ENCODE measurements at places on chromosomes 1 and 21.
A peak's percentile ranks its signal among the peaks of the same experiment; 100 is the strongest.

- DNase-seq, result no peak
Measured at GRCh38 chr1:25442178-25442577, 11.5 kb downstream of the MACO1 start.

DNA sequence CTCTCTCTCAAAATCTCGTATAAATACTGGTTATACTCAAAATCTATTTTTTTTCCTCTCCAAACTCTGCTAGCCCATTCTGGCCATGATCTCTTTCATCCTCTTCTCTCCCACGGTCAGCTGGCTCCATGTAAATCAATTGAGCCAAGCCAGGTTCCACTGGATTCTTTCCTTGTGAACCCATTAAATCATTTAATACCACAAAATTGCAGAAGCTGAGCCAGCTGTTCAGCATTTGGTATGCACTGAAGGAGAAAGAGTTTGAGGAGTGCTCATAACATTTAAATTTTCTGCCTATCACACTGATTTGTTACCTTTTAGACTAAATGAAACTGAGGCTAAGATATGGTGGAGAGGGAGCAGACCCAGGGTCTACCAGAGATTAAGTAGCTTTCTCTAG, 29.1 kb upstream of the TADA1 start:
- no peak for DNase-seq

DNA sequence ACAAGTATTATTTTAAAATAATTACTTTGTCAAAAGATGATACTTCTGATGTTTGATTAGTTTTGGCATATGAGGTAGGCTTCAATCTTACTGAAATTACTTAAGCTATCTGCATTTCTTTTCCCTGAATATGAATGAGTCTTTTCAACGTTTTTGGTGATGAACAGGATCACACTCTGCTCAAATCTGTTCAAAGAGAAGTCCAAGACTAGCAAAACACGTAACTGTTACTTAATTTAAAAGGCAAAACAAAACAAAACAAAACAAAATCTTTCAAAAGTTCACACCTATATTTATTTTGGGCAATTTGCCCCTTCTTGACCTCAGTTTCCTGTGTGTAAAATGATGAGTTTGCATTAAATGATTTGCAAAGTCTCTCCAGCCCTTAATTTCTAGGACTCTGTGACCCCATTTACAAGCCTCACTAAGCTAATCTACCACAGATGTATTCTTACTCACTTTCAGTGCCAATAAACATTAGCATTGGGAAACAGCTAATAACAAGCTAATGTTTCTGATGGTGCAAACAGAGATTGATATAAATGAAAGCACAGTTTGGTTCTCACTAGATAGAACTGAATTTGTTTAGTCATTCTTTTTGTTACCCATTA, 865.4 kb downstream of the LTN1 start:
- DNase-seq, result no peak

- no peak for DNase-seq
Measured at GRCh38 chr1:80910426-80910825, 890.3 kb upstream of the ADGRL2 start.

- DNase-seq, result peak; percentile 75
Measured at GRCh38 chr1:63713627-63714481, 60.0 kb upstream of the ROR1 start.

DNA sequence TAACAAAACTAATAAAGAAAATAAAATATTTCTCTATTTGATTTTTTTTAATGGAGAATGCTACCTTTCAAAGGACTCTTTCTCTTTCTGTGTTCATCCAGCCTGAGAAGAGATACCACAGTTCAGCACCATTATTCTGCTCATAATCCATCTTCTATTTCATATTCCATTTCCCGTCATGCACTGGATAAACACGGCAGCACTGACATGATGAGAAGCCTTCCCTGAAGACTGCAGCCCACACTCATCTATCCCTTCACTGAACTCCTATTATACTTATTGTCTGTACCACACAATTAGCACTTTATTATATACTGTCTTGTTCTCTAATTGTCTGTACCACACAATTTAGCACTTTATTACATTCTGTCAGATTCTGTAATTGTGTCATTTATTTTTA, 10.7 kb upstream of the NPL start:
- DNase-seq, result no peak

DNA sequence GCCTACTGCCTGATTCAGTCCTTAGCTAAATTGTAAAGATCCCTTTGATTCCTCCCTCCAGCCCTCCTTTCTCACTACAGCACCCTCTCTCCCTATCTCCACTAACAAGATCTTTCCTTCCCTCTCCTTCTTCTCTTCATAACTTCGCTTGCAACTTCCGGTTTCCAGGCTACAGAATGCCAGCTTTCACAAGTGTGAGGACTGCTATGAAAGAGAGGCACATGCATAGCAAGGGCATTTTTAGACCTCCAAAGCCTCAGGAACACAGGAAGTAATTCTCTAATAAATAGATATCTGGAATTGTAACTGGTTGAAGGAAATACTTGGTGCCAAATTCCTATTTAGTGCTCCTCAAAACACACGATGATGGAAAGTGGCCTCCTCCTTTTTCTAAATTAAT, 196.7 kb downstream of the HLX start:
- no peak for DNase-seq

DNA sequence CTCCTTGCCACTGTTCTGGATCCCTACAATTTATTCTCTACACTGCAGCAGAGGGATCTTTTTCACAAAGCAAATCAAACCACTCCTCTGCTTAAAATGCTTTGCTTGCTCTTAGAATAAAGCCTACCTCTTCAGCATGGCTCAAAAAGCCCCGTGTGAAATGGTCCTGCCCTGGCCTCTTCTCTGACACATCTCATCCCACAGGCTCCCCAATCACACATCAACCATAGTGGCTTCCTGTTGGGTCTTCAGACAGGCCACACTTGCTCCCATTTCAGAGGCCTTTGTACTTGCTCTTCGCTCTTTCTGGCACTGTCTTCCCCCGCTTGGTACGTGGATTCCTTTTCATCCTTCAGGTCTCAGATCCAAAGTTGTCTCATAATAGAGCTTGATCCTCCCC, 44.3 kb upstream of the PLXNA2 start:
- no peak for DNase-seq

GRCh38 chr1:216766633-216767327, 43.6 kb upstream of the ESRRG start:
- DNase-seq, result no peak

GRCh38 chr1:234543442-234544086, 64.6 kb upstream of the TARBP1 start:
- DNase-seq, result no peak

- no peak for DNase-seq
Measured at GRCh38 chr1:214664651-214665433, 61.8 kb downstream of the CENPF start.

DNA sequence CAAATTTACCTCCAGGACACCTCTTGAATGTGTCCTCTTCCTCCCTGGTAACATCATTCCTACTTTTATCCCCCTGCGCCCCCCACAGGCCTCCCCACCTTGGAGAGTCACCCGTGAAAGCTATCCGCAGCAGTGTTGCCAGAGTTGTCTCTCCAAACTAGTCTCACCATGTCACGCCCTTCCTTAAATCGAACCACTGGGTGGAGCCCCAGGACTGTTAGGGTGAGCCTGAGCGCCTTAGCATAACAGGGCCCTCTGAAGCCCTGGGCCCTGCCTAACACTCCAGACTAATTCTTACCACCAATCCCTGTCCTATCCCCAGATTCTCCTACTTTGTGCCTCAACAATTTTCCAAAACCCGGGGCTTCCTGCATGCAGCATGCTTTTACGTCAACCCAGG, 35.0 kb downstream of the HSD3B2 start:
- no peak for DNase-seq

DNA sequence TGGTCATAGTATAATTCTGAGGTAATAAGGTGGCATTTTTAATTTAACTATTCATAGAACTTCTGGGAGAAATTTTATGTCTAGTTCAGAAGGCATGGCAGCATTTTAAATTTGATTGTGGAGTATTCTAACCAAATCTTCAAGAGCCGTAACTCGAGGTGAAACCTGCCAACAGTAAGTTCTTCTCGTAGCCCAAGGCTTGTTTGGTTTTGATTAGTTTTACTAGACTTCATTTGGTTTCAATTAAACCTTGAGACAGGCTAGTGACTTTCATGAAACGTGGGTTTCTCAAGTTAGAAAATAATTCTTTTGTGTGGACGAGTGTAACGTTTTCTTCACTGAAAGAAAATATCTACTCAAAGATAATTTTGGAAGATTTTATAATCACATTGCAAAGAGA, 395.5 kb downstream of the USP25 start:
- DNase-seq, result peak; percentile 70

GRCh38 chr1:114023377-114023776, 44.1 kb downstream of the OLFML3 start:
- no peak for DNase-seq

DNA sequence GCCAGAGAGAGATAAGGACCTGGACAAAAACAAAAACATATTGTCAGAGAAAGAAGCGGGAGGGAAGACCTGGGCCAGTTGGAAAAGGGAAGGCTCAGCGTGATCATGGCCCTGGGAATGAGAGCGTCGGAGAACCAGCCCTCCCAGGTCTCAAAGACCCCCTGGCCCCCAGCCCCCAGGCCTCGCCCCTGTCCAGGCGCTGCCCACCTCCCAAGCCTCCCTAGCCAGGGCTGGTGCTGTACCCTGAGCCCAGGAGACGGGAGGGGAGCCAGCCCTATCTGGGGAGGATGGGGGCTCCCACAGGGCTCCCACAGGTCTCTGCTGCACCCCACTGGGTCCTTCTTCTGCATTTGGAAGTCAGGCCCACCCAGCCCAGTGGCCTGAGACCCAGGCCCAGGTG, 15.1 kb downstream of the CHD5 start:
- DNase-seq, result no peak

DNA sequence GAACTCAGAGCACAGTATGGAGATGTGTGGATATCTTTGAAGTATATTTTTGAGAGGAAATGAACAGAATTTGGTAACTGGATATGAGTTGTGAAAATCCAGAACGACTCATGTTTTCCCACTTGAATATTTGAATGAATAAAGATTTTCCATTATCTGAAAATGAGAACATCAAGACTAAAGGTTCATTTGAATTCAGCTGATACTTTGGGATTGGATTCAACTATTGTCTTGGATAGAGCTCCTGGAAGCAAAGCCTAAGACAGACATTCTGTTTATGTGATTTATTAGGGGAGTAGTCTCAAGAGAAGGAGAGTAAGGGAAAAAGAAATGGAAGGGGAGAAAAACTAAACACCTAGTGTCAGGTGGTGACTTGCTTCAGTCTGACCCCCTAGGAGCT, 256.0 kb upstream of the LYPLAL1 start:
- DNase-seq, result no peak

GRCh38 chr1:47650205-47650604, 212.4 kb downstream of the FOXD2 start:
- peak; percentile 31 for DNase-seq

- no peak for DNase-seq
Measured at GRCh38 chr21:18157406-18157805, 87.2 kb upstream of the CHODL start.

- no peak for DNase-seq
Measured at GRCh38 chr21:46157987-46158451, 2.6 kb upstream of the FTCD start.

- no peak for DNase-seq
Measured at GRCh38 chr21:29638761-29639327, 301.0 kb downstream of the GRIK1 start.

DNA sequence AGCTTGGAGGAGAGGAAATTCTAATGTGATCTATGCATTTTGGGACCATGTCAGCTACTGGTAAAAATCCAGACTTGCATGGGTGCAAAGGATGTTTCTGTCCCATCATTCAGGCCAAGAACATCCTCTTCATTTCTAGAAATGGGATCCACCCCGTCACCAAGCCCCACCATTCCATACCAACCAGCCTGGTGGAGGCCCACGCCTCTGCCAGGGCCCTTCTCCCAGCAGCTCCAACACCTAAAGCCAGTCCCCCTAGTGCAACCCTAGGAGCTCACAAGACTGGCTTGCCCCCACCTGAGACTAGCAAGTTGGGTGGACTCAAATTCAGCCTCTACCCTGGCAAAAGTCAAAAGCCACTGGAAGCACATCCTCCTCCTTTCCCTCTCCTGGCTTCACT, 1.9 kb downstream of the ARHGEF11 start:
- no peak for DNase-seq

- DNase-seq, result no peak
Measured at GRCh38 chr1:21335750-21336224, 45.5 kb upstream of the ECE1 start.

- DNase-seq, result no peak
Measured at GRCh38 chr1:104291156-104291555, 541.5 kb downstream of the AMY1C start.

DNA sequence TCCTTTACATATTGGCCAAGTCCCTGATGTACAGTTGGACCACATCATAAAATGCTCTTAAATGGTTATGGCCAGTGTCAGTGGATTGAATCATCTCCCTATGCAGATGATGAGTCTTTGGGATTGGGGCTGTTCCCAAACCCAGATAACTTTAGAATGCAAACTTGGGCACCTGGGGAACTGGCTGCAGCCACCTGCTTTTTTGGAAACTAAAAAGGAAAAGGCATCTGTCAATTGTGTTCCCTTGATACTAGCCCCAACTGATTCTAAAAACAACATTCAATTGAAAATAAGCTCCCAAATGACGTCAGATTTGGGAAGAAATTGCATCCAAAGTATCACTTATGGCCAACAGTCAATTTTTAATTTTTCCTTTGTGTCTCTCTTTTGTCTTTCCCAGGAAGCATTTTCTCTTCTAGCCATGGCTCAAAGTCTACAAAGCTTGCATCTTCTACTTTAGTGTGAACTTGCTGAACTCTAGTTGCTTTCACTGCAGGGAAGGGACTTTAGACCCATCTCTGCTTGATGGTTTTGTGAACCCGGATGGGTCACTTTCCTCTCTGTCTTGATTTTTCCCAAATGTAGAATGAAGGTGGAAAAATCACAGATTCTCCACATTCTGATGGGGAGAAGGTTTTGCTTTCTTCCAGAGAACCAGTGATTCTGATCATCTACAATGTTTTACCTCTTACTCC, 402.3 kb upstream of the USP24 start:
- no peak for DNase-seq

DNA sequence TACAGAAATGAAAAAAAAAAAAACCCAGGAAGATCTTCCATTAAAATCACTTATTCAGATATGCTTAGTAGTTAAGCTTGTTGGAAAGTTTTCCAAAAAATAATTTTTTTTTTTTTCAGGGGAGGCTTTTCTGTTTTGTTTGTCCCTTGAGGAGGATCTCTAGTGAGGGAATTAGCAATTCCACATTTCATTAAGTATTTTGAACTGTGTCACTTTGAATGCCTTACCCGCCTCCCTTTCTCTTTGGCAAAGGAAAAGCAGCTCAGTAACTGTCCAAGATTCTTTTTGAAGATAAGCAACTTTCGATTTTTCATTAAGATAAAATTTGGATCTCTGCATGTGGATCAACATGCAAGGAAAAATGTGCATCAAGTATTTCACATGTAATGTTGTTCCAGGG, 1.8 kb downstream of the NTNG1 start:
- DNase-seq, result no peak

GRCh38 chr1:2300851-2301606, 72.9 kb downstream of the SKI start:
- no peak for DNase-seq

Measured in fibroblast of skin of left quadriceps (primary cell).